ENCODE measurements at places on chromosomes 2 and 18. TPM values are rescaled to one million over a fixed set of nuclear protein-coding genes. Genes with fewer than 3 reads are reported as not detected.

GRCh38 chr2:150141226-150142001, 346.1 kb downstream of the RND3 start:
- DNase-seq, result peak; percentile 62

IAH1 gene
- 67.6 TPM for total RNA-seq

- no peak for DNase-seq
Observed at GRCh38 chr2:142176941-142177340, 46.1 kb upstream of the LRP1B start.

DNA sequence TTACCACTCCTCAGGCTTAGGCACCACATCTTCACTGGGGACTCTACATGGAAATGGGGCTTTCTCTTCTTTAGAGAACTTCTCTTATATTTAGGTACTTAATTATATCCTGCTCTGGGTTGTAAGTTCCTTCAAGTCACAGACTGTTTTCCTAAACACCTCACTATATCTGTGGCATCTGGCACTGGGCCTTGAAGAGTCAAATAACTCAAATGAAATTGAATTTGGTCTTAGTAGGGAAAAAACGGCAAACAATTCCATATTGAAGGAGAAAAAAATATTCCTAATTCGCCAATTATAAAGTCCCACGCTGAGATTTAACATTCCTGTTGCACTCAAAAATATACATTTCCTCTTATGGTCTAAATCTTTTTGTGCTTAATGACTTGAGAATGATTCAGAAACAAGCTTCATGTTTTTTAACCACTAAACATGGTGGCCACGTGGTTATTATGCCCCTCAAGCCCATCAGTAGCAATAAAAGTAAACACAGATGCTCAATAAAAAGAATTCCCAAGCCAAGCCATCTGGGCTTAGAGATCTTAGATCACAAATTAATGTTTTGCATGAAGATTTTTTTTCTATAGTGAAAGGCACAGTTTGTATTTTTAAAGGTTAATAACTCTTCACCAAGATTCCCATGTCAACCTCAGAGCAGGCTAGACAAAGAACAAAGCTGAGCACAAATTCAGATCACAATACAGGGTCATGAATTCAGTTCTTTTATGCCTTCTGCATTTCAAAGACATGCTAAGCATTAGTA, 105.5 kb upstream of the SYT4 start:
- DNase-seq, result no peak

RFX8 gene
- not detected for total RNA-seq

VWC2L gene
- not detected for total RNA-seq

FN1 gene
- 551 TPM for total RNA-seq

DNA sequence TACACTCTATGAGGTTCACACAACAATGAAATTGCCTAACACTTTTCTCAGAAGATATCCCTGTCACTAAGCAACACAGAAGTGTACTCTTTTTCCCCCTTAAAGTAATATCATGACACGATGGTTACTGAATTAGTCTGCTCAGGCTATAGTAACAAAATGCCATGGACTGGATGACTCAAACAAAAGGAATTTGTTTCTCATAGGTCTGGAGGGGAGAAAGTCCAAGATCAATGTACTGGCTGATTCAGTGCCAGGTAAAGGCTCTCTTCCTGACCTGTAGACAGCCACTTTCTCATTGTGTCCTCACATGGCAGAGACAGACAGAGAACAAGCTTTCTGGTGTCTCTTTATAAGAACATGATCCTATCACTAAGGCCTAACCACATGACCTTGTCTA, 211.9 kb downstream of the RBM43 start:
- DNase-seq, result no peak

CCT7 gene
- 762 TPM for total RNA-seq

DNA sequence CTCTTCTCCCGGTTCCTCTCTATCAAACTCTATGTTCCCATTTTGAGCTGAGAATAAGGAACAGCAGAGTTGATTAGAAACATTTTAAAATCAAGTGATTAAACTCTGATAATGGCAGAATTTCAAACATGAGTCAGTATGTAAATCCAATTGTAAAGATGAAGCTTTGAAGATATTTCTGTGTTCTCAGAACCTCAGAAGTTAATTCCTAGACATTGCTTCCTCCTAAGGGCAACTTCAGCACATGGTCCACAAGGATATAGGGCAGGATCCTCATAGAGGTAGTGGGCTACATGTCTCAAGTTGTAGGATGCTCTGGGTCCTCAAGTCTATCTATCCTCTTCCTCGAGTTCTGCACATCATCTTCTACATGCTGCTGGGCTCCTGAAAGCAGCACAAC, 46.3 kb downstream of the QPCT start:
- no peak for DNase-seq

CCL20 gene
- 0.96 TPM for total RNA-seq

DNA sequence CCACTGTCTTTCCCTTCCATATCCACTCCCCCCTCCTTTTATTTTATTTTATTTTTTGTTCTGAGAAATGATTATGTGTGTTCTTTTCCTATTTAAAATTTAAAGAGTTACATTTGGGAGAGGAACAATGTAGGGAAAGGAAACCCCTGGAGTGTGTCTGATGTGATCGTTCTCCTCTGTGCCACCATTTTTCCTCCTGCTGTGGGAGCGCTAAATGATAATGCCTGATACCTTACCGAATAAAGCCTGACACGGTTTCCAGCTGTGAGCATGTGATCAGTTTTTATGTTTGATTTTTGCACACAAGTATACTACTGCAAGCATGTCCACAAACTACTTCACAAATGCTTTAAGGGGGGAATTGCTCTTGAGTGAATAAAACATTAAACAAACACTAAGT, 317.8 kb upstream of the FANCL start:
- DNase-seq, result no peak

UGT1A3 gene
- not detected for total RNA-seq

DNA sequence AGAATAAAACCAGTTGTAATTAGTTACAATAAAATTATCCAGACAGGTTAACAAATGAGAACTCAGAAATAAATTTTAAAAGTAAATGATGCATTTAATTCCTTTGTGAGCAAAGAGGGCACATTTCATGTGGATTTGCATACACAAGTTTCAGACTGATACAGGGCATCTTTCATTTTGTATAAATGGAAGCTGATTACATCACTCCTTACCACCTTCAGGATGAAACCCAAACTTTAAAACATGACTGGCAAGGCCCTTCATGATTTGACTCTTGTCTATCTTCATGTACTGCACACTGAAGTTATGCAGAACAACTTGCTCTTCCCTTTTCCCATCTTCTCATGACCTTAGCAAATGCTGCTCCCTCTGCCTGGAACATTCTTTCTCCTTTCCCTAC, 26.9 kb downstream of the EFEMP1 start:
- no peak for DNase-seq

DNA sequence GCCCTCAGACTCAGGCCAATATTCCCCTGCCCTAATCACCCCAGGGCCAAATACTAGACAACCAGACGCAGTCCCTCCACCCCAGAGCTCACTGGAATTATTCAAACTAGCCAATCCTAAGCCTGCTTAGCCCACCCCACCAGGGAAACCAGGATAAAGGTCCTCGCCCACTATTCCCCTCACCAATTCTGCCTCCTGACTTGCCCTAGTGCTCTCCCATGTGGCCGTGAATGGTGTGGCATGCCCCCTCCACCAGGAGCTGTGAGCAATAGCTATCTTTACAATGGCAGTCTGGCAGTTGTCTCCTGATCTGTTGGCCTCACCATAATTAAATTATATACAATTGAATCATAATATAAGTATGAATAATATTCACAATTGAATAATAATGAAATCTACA, 42.3 kb downstream of the FAM124B start:
- peak; percentile 46 for DNase-seq

CFAP221 gene
- not detected for total RNA-seq

All from SK-MEL-5 (cell line).